ENCODE measurements at places on chromosomes 2 and 18. TPM values are rescaled to one million over a fixed set of nuclear protein-coding genes. Genes with fewer than 3 reads are reported as not detected.

Gene WNT10A
- total RNA-seq, result 1.2 TPM

Gene BAZ2B
- total RNA-seq, result 40.2 TPM

Gene AOX1
- 12.2 TPM for total RNA-seq

Gene ANKRD62
- not detected for total RNA-seq

Gene TMEM17
- total RNA-seq, result 0.90 TPM

Gene WDR43
- total RNA-seq, result 17.8 TPM

Gene TRIB2
- total RNA-seq, result 33.5 TPM

Gene CPO
- total RNA-seq, result not detected

Gene INPP1
- total RNA-seq, result 25.9 TPM

Gene TRIM54
- 136 TPM for total RNA-seq

Gene FRZB
- 1.8 TPM for total RNA-seq

Gene GPAT2
- total RNA-seq, result 3.9 TPM

Gene MAP2
- 6.7 TPM for total RNA-seq

Gene ZNF521
- total RNA-seq, result 37.5 TPM

Gene MLPH
- total RNA-seq, result 108 TPM

Gene NCKAP1
- total RNA-seq, result 107 TPM

Gene MERTK
- 13.7 TPM for total RNA-seq

Gene TMEM178A
- total RNA-seq, result 2.9 TPM

Gene RTP5
- not detected for total RNA-seq

Gene HAAO
- total RNA-seq, result 2.6 TPM

Gene RGPD3
- 0.43 TPM for total RNA-seq

Gene MYCN
- 0.63 TPM for total RNA-seq

Gene NCL
- 85.8 TPM for total RNA-seq

Gene GNAL
- total RNA-seq, result 2.7 TPM

Gene HOXD1
- not detected for total RNA-seq

Gene AGXT
- total RNA-seq, result not detected

Gene DPYSL5
- 0.12 TPM for total RNA-seq

Gene MC2R
- total RNA-seq, result not detected

Gene SP100
- total RNA-seq, result 80.1 TPM

Gene IL18RAP
- total RNA-seq, result 1.4 TPM

Gene ATP6V1B1
- total RNA-seq, result not detected

Gene SCG2
- 1.8 TPM for total RNA-seq
